Natural killer cell (primary cell): ENCODE measurements at places on chromosomes 13 and 19. TPM values are rescaled to one million over a fixed set of nuclear protein-coding genes. Genes with fewer than 3 reads are reported as not detected.

Gene SYCN
- not detected for total RNA-seq

Gene ZNF564
- 22.0 TPM for total RNA-seq

Gene RHPN2
- total RNA-seq: 0.35 TPM

Gene FFAR3
- total RNA-seq: 2.7 TPM

Gene KDELR1
- 47.5 TPM for total RNA-seq

Gene MPV17L2
- total RNA-seq: 5.6 TPM

Gene TMEM91
- total RNA-seq: 22.8 TPM

Gene PSPC1
- 110 TPM for total RNA-seq

Gene RNF6
- total RNA-seq: 49.8 TPM

Gene DMPK
- total RNA-seq: 67.5 TPM

Gene CEACAM5
- total RNA-seq: not detected

Gene ZNF560
- total RNA-seq: not detected

Gene SBK3
- total RNA-seq: not detected

Gene CPAMD8
- 4.9 TPM for total RNA-seq

Gene DYRK1B
- 27.5 TPM for total RNA-seq

Gene GPC6
- not detected for total RNA-seq

Gene CLEC17A
- total RNA-seq: 1.5 TPM
